ENCODE measurements at places on chromosomes 7 and 10.

GRCh38 chr7:143410521-143411004, 1.9 kb upstream of the EPHA1 start:
- no peak for DNase-seq

GRCh38 chr10:80167471-80168161, 35.1 kb downstream of the PLAC9 start:
- DNase-seq: no peak

DNA sequence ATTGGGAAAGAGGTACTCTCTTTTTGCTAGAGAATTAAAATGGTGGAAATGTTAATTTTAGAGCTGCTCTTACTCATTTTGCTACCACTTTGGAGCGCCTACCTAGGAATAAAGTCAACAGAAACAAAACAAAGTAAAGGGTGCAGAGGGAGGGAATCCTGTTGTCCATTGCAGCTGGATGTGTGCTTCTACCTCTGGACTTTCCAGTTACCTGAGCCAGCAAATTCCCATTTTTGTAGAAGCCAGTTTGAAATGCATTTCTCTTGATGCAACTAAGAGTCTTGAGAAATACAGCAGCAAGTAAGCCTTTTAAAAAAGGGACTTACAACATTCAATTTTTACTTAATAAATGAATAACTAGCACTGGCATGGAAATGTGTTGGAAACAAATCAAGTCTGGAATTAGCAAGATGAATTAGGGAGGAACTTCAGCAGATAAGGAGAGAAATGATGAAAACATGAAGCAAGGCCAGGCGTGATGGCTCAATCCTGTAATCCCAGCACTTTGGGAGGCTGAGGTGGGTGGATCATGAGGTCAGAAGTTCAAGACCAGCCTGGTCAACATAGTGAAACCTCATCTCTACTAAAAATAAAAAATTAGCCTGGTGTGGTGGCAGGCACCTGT, 113.5 kb upstream of the CTTNBP2 start:
- DNase-seq: no peak

DNA sequence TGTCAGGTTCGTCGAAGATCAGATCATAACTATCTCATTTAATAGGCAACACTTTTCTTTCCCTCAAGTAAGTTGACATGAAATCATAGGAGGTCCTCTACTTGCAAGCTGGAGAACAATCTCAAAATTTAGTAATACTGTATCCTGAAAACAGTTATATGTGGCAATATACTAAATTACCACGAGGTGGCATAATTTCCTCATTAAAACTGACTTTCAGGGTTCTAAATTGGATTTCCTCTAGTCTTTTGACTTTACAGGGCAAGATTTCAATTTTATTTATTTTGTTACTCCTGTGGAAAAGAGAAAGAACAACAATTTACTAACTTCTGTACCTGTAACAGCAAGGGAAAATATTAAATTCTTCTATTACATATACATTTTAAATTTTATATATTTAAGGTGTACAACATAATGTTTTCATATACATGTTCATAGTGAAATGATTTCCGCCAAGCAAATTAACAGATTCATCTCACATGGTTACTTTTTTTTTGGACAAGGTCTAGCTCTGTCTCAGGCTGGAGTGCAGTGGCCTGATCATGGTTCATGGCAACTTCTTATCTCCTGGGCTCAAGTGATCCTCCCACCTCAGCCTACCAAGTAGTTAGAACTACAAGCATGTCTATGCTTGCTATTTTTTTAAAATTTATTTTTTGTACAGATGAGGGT, 53.4 kb upstream of the CYP2C18 start:
- no peak for DNase-seq

DNA sequence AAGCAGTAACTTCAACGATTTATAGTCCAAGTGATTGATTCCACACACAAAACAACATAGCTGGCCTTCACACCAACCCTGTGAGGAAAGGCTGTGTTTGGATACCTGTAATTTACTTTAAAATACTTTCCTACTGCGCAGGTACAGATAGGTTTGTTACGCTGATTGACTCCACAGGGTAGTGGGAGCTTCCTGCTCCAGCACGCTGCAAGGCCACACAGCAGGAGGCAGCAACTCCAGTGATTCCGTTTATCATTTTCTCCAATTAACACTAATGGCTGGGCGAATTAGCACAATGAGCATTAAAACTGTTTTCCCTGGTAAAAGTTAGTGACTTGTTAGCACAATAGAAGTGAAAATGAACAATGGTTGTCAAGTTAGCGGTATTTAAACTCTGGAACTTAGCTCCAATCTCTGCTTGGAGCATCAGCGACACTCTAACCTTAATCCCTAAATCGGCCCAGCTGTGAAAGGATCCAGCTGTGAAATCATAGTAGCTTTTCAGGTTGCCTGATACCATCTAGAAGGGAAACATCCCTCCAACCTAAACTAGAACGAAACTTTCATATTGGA, 959 bp downstream of the DCLRE1C start:
- DNase-seq: no peak

GRCh38 chr10:45428611-45429510, 54.8 kb downstream of the ALOX5 start:
- DNase-seq: no peak

DNA sequence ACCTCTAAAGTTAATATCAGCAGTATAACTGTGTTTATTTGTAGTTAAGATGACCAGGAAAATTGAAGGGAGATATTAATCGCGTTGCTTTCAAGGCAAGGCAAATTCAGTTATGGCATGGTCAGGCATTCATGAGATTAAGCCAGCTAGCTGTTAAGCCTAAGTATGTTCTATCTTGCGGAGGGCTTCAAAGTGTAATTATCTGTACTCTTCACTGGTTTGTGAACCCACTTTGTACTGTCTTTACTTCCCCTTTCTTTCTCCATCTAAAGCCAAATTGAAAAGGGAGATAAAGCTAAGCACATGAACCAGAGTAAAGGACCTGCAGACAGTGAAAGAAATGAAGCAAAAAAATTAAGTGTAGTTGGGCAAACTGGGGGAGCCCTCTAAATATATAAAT, 483.1 kb upstream of the NRP1 start:
- DNase-seq: no peak

DNA sequence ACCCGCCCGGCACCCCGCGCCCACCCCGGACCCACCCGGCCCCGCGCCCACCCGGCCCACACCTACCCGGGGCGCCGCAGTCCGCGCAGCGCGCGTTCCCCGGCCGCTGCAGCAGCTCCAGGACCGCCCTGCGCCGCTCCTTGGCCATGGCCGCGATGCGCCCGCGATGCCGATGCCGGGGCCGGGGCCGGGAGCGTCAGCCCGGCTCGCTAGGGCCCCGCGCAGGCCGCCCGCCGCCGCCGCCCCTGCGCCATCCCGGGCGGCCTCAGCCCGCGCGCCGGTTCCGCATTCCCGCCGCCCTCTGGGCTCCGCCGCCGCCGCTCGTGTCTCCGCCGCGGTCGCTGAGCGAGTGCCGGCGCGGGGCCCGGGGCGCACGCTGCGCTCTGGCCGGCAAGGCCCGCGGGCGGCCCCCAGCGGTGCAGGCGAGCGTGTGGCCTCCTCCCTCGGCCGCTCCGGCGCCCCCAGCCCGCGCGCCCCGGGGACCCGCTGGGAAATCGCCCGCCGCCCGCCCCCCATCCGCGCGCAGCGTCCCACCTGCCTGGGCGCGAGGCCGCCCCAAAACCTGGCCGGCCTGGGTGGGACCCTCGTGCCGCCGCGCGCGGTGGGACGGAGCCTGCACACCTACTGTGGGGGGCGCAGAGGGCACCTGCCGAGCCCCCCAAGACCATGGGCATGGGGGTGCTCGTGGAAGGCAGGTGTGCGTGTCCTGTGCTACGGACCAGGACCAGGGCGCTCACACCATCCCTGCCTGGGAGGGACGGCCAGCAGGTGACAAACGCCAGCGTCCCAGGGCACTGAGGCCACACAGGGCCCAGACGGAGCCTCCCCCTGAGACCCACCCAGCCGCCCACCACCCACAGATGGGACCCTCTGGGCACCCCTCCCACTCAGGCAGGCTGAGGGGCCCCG, at the start of gene ADAP1:
ADAP1 (minus strand) TSS at position 351 of the 909 bp plus-strand sequence; CDS start at position 148, 203 bp downstream.
- DNase-seq: peak; percentile 76

GRCh38 chr10:68781613-68782574, 45.4 kb upstream of the STOX1 start:
- no peak for DNase-seq

DNA sequence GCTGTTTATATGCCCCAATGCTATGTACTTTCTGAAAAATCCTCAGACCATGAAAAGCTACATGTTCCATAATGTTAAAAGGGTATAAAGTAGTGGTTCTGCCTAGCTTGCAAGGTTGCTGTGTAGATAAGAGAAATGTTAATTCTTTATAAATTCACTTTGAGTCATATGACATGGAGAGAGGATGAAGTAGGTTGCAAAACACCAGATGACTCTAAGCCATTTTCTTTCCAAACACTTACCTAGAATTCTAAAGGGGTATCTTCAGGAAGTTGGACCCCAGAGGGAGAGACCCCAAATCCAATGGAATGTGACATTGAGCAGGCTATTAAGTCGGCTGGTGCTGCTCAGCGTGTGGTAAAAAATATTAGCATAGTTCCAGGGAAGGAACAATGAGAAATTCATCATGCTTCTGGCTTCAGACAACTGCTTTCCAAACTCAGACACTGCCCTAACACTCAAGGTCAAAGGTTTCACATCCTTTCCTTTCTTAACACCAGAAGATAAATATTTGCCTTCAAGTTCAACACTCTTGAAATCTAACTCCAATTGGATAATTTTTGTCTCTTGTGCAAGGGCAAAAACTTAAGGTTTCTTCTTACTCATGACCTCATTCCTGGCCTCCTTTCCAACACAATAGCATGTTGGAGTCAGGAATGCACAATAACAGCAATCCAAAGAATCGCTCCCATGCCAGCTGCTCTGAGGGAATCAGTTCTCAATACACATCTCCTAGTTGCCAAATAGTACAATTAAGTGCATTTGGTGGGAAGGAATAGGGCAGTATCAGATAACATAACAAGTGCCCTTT, 100.7 kb upstream of the AFAP1L2 start:
- no peak for DNase-seq

DNA sequence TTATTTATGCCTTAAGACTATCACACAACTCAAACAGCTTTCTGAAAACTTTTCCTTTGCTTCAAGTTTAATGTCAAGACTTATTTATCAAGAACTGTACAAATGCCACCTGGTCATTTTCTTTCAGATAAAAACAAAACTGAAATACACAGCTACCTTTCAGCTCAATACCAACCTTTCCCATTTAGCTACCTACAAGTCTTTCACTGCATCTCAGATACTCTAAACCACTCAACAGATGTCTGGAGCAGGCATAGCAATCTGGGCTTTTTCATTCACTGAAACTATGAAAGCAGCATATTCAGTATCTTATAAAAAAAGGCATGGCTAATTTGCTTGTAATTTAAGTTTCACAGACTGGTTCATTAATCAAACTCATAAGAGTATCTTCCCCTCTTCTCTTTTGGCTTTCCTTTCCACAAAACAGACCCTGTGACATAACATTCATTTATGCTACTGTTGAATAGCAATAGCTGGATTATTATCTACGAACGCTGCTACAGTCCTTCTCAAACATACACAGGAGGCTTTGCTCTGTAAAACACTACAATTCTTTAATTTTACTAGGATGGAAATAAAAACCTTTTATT, 8.2 kb downstream of the TRA2A start:
- DNase-seq: no peak

DNA sequence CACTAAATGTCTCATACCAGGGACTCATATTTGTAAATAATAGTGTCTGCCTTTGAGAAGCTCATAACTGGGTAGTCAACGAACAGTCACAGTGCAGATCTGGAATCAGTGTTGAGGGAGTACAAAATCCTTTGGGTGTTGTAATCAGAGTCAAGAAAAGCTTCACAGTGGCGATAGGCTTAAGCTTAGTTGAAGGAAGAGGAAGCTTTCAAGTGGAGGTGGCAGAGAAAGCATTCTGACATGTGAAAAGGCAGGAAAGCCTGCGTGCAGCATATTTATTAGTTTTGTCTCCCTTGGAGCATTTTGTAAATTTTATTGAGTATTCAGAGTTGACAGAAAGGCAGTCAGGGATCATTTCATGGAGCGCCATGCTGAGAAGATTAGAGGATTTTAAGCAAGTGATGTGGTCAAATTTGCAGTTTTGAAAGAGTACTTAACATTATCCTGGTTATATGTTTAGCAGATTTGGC, 104.9 kb downstream of the ADK start:
- no peak for DNase-seq

GRCh38 chr10:72483471-72483870, 128.8 kb upstream of the DNAJB12 start:
- no peak for DNase-seq

DNA sequence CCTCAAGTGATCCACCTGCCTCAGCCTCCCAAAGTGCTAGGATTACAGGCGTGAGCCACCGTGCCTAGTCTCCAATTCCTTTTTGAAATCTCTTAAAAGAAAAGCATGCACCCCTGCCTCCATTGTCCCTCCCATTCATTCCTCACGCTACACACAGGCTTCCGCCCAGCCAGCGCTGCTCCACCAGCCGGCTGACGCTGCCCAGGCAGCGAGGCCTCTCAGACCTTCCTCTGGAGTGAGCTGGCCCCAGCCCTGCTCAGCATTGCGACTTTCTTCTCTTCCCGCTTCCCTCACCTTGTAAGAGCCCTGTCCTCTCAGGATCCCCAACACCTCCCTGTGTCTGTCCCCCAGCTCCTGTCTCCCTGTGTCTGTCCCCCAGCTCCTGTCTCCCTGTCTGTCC, 23.6 kb downstream of the RGS10 start:
- DNase-seq: peak; percentile 2

GRCh38 chr10:21728618-21729017, 194.6 kb downstream of the MLLT10 start:
- DNase-seq: no peak

DNA sequence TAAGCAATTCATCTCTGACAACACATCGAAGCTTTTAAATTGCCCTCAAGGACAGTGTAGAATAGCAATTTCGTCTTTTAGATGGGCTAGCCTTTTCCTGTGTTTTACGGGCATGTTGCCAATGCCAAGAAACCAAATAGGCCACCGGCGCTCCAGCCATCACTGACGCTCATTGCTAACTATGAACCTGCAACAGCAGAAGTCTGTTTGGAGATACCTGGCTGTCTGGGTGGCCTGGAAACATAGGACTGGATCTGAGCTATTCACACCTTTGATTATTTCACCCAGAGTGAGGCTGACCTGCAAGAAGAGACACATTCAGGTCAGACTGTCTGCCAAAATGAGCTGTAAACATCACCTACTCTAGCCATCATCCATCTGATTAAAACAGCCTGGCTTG, 12.0 kb downstream of the KPNA7 start:
- DNase-seq: no peak

- no peak for DNase-seq
Observed at GRCh38 chr7:114368492-114368891, 46.1 kb upstream of the FOXP2 start.
